ENCODE measurements at places on chromosomes 13 and 19.

GRCh38 chr13:19239114-19239860 is 57.7 kb upstream of the TUBA3C start:
- DNase-seq = no peak

- no peak for DNase-seq
Observed at GRCh38 chr13:98189841-98190505, 12.9 kb upstream of the RNF113B start.

DNA sequence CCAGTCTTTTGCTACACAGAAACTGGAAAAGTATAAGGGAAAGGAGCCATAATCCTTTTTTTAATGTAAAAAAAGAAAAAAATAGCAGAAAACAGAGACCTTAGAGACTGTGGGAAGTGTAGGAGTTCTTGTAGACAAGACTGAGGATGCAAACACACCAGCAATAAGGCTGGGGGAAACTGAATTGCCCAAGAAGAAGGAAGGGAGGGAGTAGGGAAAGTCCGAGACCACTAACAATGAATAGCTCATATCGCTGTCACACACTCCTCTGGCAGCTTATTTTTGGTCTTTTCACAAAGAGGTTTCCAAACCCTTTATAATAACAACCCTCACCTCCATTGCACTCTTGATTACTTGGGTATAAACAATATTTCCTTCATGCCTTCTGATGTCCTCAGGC is 952.0 kb downstream of the SLITRK5 start:
- DNase-seq = no peak

- no peak for DNase-seq
Observed at GRCh38 chr13:82976499-82976898, 905.8 kb downstream of the SLITRK1 start.

GRCh38 chr13:50292081-50292480 is 276.8 kb downstream of the KCNRG start:
- no peak for DNase-seq

GRCh38 chr19:21586311-21587116 is 81.1 kb downstream of the ZNF429 start:
- peak; percentile 23 for DNase-seq

- peak; percentile 86 for DNase-seq
Observed at GRCh38 chr19:681029-682019, 5.1 kb downstream of the FSTL3 start.

GRCh38 chr19:35901854-35902661 is at the start of gene HCST:
Gene HCST (plus strand): TSS chr19:35902529. CDS start chr19:35902594, 65 bp downstream.
- DNase-seq = no peak

DNA sequence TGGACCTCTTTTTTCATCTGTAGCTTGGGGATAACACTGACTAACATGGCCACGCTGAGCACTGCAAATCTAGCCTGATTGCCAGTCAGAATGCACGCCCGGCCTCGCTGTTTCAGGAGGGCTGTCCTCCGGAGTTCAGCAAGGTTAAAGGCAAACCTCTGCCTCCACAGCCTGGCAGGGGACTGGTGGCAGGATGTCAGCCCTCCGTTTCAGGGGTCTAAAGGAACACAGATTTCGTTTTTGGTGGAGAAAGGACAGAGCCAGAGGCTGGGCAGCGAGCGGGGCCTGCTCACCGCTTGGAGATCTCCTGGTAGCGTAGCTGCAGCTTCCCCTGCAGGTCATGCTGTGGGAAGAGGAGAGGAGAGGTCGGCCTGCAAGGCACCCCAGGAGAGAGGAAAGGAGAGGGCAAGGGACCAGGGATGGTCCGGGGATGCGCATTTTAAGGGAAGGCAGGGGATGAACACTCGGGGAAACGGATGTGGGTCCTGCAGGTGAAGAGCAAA is 560 bp downstream of the NDUFA7 start:
- DNase-seq = no peak

DNA sequence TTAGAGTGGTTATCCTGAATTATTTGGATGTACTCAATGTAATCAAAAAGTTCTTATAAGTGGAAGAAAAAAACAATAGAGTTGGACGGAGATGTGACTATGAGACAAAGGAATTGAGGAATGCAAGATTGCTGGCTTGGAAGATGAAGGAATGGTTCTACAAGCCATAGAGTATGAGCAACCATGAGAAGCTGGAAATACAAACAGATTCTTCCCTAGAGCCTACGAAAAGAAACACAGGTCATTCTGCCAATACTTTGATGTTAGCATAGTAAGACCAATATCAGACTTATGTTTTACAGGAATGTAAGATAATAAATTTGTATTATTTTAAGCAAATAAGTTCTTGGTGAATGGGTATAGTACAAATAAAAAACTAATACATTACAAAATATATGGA is 249.2 kb downstream of the DIAPH3 start:
- no peak for DNase-seq

DNA sequence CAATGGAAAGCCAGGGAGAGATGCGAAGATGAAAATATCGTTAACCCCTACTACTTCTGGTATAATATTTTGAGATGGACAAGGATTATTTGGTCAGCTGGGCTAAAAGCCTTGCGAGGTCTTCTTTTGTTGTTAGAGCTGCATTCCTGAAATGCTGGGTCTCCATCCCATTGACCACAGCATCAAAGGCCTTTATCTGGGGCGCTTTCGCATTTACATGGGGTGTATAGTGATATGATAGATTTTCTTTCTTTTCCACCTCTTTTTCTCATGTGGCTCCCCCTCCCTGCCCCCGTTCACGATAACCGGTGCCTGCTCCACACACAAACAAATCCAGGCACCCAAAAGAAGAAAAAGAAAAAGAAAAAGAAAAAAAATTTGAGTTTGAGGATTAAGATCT is 77.5 kb downstream of the ZNF536 start:
- DNase-seq = no peak

- DNase-seq = no peak
Observed at GRCh38 chr13:106361621-106362020, 173.8 kb downstream of the EFNB2 start.

- no peak for DNase-seq
Observed at GRCh38 chr13:33842207-33842606, 24.3 kb downstream of the RFC3 start.

DNA sequence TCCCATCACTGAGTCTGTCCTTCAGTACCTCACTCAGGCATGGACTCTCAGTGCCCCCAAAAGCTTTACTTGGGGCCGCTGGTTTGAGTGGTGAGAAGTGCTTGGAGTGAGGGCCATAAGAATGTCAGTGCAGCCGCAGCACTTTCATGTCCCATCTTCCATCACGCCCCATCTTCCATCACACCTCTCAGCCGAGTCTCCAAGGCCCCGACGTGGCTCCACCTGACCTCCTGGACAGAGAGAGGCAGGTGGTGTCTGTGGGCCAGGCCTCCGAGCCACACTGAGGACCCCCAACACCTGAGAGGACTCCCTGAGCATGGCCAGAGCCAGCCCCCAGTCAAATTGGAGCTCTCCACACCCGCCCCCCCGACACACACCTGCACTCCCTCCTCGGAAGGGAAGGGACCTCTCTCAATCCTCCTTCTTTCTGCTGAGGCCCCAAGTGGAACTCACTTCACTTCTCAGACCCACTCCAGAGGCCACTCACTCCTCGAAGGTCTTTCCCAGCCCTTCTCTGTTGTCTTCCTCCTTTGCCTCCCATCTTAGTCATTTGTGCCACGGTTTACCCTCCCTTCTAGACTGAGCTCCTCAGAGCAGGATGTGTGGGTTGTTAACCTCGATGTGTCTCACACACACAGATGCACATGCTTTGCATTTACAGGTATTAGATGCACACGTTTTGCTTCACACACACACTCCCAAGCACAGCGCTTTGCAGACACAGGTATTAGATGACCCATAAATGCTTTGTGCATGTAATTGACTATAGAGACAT is 65.7 kb upstream of the ATP12A start:
- DNase-seq = no peak

DNA sequence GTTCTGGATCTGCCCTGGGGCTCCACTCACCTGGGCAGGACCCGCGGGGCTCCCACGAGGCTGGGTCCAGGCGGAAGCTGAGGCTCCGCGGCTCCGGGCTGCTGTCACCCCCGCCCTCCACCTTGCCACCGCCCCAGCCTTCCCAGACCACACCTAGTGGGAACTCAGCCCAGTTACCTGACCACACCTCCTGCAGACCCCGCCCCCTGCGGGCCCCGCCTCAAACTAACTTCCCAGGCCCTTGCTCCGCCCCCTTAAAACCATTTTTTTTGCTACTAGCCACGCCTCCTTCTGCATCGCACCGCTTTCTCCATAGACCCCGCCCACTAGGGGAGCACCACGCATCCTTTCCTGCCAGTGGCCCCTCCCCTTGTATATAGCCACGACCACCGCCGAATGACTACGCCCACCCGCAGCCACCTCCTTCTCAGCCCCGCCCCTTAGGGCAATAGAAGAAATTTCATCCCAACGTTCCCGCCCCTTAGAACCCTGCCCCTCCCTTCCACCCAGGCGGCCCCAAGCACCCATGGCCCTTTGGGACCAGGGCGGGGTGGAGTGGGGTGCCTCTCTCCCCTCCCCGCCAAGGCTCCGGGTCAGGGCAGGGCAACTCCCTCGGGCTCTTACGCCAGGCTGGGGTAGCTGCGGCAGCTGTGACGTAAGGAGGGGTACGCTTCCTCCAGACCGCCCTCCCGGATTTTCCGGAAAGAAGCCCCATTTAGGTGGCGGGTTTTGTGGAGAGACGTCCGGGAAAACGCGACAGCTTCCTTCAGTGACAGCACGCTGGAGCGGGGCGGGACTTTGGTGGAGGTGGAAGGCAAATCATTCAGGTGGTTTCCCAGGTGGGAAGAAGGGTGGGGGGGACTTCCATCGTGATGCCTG is at the start of gene SH2D3A:
Gene SH2D3A (minus strand): TSS at position 79 of the 879 bp plus-strand sequence. CDS start 3,687 bp downstream, outside the sequence.
- DNase-seq = peak; percentile 67

GRCh38 chr19:49936549-49936948 is 7.2 kb upstream of the NUP62 start:
- no peak for DNase-seq

DNA sequence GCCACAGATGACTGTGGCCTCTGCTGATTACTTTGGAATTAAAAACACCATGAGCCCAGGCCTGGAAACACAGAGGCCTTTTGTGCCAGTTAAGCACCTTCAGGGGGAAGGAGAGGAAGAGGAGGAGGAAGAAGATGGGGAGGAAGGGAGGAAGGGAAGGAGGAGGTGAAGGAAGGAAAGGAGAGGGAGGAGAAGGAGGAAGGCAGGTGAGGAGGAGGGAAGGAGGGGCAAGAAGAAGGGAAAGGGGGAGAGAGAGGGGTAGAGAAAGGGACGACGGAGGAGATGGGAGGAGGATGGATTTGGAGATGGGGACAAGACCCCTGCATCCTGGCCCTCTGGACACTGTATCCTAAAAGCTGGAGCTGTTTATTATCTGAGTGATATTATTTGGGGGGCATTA is 231.0 kb downstream of the UQCRFS1 start:
- DNase-seq = no peak

GRCh38 chr13:111789011-111789410 is 277.9 kb upstream of the SOX1 start:
- no peak for DNase-seq

DNA sequence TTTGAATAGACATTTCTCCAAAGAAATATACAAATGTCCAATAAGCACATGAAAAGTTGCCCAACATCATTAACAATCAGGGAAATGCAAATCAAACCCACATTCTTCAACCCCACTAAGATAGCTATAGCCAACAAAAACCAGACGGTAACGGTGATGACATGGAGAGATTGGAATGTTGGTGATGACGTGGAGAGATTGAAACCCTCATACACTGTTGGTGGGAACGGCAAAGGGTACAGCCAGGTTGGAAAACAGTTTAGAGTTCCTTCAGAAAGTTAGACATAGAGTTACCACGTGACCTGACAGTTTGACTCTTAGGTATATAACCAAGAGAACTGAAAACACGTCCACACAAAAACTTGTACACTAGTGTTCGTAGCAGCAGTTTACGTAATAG is 48.1 kb downstream of the TNFRSF19 start:
- DNase-seq = no peak

- no peak for DNase-seq
Observed at GRCh38 chr13:72386138-72386684, 341.2 kb downstream of the MZT1 start.

- DNase-seq = no peak
Observed at GRCh38 chr13:20709369-20709768, 5.9 kb downstream of the IL17D start.

- no peak for DNase-seq
Observed at GRCh38 chr13:30181888-30182651, 125.3 kb downstream of the KATNAL1 start.

- no peak for DNase-seq
Observed at GRCh38 chr19:17943274-17944221, 10.7 kb downstream of the CCDC124 start.

DNA sequence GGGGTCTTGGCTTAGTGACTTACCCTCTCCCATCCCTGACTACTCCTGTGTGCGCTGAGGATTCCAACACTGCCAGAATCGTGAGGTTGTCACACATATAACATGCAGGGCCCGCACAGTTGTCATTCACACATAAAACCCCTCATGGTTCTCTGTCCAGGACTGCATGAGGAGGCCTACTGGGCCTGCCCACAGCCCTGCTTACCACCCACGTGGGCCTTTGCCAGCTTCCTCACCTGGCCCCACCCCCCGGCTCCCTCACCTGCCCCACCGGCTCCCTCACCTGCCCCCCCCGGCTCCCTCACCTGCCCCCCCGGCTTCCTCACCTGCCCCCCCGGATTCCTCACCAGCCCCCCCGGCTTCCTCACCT is 197.2 kb downstream of the TEX29 start:
- DNase-seq = peak; percentile 49

- DNase-seq = no peak
Observed at GRCh38 chr13:63514886-63515285, 2099.2 kb upstream of the PCDH20 start.

- no peak for DNase-seq
Observed at GRCh38 chr13:23901365-23901764, 4.1 kb upstream of the C1QTNF9B start.

DNA sequence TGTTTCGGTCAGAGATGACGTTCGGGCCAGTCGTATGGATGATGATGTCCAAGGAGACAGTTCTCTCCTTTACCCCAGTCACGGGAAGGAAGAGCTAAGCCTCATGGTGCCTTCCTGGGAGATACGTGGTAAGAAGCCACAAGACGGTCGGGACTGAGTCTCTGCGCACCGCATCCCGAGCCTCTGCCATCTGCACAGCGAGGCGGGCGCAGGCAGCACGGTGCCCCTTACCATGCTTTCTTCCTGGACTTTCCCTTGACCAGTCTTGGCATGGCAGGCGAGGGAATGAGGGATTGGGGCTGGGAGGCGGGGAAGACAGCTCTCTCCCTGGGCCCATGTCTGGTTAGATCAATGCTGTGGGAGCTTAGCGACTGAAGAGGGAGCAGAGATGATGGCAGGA is 10.1 kb upstream of the LAIR2 start:
- DNase-seq = no peak

DNA sequence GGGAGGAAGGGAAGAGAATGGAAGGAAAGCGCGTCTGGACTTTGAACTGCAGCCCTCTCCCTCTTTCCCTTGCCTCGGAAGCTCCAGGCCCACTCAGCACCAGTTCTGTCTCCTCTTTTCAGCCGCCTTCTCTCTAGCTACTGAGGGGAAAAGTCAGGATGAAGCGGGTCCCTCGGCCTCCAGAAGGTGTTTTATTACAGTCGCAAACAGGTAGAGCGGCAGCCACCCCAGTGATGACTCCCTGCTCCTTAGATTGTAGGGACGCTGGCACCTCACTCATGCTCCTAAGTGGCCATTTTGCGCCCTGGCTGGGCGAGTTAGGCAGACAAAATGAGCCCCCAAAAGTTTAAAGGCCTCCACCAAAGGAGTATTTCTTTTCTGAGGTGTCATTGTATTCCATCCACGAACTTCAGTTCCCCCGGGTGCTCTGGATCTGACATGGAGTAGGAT is 954 bp upstream of the STK24 start:
- DNase-seq = no peak
